Stimulated activated CD4-positive, alpha-beta T cell treated with anti-CD3 and anti-CD28 coated beads, Interleukin-12 subunit alpha, Interleukin-12 subunit beta, amount 100 ng/mL, for 24 hours (primary cell): ENCODE measurements at places on chromosomes 4 and X.
A peak's percentile ranks its signal among the peaks of the same experiment; 100 is the strongest.

GRCh38 chrX:103726477-103726876, 15.8 kb downstream of the TMEM31 start:
- no peak for DNase-seq

DNA sequence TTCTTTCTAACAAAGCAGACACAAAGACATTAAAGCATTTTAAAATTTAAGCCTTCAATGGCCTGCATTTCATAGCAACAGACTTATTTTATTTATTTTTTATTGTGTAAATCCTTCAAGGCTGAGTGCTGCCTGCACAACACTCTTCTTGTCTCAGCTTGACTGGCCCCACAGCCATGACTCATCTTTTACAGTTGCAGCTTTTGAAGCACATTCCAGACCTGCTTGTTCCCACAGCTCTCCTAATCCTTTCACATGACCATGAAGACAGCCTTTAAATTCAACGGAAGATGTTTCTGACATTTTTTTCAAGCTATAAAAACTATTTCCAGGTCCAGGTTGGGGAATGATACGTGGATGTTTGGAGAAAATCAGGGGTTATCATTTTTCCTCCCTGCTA, 276.9 kb upstream of the TACR3 start:
- no peak for DNase-seq

- DNase-seq = no peak
Measured at GRCh38 chr4:35818520-35818919, 425.8 kb downstream of the ARAP2 start.

DNA sequence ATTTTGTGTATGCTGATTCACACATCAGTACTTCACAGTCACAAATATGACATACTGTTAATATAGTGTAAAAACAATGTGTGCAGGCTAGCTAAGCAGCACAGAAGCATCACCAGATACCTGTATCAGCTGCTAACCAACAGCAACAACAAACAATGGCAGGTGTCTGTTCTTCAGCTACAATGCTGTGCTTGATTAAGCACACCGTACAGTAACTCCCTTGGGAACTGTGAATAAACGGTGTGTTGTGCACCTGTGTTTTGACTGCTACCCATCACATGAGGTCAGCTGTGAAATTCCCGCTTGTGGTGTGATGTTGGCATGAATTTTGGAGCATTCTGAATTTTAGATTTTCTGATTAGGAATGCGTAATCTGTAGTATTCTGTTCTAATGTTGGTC, 379.7 kb upstream of the FAT1 start:
- DNase-seq = no peak

DNA sequence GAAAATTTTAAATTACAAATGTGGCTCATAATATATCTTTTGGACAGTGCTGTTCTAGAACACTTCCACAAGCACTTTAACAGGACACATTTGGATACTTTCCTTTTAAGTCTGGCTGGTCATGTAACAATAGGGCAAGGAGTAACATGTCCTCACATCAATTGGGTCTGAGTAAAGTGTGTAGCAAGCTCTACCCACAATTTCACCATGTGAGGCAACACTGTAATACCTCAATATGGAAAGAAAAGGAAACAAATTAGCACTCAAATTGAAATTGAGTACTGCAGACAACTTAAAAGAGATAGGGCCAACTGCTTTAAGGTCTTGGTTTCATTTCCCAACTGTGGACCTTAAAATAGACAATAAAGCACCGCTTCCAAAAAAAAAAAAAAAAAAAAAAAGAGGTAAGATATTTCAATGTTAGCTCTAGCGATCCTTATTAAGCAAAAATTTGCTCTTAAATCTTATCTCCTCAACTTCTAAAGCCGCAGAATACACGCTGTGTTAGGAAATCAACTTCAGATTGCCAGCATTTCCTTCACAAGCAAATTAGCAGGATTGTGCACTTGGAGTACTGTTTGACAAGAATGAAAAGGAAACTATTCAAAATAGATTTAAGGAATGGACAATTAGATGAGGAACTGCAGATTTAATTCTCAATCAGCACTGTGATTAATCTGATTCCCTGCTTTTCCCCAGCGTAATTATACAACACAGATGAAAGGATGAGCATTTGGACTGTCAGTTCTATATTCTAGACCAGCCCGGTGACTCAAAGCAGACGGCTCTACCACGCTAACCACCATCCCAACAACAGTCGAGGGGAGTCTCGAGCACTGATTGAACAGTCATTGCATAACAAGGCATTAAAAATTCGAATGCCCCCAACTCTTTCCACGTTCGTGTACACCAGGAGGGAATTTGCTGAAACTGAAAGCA, 1.6 kb downstream of the CASK start:
- no peak for DNase-seq

DNA sequence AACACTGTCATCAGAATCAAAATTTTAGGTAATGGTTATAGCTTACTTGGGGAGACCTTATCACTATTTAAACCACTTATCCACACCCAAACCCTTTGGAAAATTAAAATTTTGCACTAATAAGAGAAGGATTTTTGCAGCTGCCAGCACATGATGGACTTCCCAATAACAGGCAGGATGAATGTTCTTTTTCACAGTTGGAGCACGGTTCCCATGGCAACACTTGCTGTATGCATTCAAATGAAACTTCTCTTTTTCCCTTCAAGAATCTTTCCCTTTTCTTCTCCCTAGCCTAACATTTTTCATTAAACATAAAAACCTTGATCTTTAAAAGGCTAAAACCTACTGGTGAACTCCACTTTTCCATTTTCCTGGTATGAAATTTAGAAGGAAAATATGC, 768.2 kb downstream of the KCTD8 start:
- no peak for DNase-seq

DNA sequence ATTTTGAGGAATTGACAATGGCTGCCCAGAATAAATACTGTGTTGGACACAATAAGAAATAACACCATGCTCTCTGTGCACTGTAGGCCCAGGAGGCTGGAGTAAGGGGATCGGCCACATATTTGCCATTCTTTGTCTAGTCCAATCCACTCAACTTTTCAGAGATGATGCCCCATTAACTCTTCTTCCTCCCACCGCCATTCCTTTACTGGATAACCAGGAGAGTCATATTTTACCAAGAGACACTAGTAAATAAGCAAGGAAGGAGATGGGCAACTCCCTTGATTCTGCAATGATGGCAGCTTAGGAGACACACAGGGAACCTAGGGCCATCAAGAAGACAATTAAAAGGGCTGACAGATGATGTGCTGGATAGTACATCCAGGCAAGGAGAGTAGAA, 87.9 kb upstream of the GPC3 start:
- no peak for DNase-seq

- DNase-seq = no peak
Measured at GRCh38 chr4:3227878-3228675, 20.9 kb upstream of the MSANTD1 start.

DNA sequence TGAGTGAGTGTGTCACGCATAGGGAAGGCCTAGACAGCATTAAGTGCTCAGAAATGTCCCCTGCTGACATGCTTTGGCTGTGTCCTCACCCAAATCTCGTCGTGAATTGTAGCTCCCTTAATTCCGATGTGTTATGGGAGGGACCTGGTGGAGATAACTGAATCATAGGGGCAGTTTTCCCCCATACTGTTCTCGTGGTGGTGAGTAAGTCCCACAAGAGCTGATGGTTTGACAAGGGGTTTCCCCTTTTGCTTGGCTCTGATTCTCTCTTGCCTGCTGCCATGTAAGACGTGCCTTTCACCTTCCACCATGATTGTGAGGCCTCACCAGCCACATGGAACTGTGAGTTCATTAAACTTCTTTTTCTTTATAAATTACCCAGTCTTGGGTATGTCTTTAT, 78.0 kb downstream of the NSUN7 start:
- no peak for DNase-seq

DNA sequence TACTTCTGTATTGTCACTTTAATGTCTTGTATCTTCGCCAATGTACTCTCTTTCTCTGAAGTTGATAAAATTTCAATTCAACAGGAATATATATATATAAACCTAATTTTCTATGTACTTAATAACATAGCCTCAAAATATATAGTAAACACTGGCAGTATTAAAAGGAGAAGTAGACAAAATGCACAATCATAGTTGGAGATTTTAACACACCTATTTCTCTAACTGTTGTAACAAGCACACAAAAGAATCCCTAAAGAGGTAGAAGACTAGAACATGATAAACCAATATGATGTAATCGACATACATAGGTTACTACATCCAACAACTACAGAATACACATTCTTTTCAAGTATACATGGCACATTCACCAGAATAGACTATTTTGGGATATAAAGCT, 65.5 kb downstream of the ZNF81 start:
- DNase-seq = no peak

GRCh38 chrX:40607381-40607780, 15.8 kb upstream of the MPC1L start:
- no peak for DNase-seq

- DNase-seq = peak; percentile 24
Measured at GRCh38 chrX:121308276-121308805, 260.9 kb downstream of the GLUD2 start.

GRCh38 chr4:996030-996996, 3.1 kb upstream of the SLC26A1 start:
- DNase-seq = no peak

- DNase-seq = no peak
Measured at GRCh38 chr4:154529728-154530519, 20.3 kb downstream of the PLRG1 start.

DNA sequence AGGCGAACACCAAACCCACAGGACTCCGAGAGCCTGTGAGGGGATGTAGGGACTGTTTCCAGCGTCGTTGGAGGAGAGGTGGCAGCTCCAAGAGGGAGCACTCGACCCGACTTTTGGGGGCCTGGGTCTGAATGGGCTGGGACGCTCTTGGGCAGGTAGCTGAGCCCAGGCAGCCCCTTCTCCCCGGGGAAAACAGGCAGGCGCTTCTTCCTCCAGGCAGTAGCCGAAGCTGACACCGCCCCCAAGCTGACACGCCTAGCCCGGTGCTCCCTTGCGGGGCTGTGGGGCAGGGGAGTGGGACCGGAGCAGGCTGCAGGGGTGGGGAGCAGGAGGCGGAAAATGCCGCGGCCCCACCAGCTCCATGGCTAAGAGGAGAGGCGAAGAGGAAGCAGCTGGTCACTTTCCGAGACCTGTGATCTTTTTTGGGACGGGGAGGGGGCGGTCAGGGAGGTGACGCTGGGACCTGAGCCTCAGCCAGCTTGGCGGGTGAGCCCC, 4.2 kb downstream of the NKX1-1 start:
- DNase-seq = no peak

- no peak for DNase-seq
Measured at GRCh38 chr4:159070742-159071141, 32.1 kb upstream of the RAPGEF2 start.

DNA sequence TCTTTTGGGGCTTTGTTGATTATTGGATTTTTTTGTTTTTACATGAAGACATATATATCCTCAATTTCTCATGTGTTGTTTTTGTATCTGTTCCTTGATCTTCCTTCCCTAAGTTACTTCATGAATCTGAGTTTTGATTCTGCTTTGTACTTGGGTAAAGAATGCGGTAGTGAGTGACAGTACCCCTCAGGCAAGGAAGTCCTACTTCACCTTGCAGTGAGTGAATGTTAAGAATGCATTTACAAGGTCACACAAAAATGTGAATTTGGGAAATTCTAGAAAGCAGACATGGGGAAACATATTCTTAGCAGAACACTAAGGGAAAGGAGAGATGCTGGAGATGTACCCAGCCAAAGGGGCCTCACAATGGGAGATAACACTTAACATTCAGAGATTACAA, 373.1 kb upstream of the LCORL start:
- no peak for DNase-seq

GRCh38 chr4:56757821-56758411, 63.6 kb downstream of the SPINK2 start:
- peak; percentile 59 for DNase-seq

- DNase-seq = no peak
Measured at GRCh38 chr4:80126435-80126834, 53.4 kb upstream of the ANTXR2 start.

GRCh38 chrX:39336671-39337311, 535.5 kb downstream of the MID1IP1 start:
- DNase-seq = no peak

GRCh38 chr4:11446155-11446811, 17.6 kb upstream of the HS3ST1 start:
- no peak for DNase-seq

GRCh38 chrX:56788717-56789122, 59.7 kb downstream of the NBDY start:
- DNase-seq = no peak

DNA sequence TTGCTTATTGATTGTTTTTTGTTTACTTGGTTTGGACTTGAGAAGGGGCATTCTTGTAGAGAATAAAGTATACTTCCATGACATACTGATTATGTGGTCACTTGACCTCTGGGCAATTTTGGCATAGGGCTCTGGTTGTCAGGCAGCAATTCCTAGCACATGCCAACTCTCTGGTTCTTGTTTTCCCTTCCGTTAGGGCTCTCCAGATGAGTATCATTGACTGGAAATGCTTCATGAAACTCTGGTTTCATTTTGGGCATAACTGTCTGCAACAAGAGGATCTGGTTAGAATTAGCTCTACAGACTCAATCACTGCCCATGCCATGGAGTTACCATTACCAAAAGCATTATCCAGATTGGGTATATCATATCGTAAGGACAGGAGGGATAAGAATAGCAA, 1057.9 kb downstream of the FAT4 start:
- no peak for DNase-seq

DNA sequence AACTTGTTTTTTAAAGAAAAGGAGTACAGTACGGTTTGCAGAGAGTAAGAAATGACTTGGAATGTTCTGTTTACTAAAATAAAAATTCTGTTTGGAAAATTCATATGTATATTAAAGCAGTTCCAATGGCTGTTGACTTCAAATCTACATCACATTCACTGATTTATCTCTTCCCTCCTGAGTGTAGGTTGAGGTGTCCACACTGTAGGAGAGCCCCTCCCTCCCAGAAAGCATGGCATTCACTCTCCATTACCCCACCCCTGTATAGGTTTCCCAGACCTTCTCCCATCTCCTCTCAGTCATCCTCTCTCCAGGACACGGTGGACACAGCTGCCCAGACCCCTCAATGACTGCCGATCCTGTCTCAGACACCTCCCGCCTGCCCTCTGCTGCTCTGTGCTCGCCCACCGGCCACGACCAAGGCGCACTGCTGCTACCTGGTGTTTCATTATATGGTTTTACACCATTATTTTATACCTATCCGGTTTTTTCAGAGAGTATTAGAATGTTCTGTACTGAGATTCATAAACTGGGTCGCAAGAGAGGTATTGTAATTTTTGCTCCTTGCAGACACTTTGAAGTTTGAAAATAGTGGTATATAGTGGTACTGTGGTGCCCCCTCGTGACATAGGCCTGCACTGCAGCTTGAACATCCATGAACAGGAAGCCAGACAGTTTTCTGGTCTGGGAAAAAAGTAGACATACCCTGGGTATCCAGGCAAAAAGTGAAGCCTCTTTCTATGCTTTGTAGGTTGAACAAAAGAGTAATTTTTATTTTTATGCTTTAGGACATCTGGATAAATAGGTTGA, 38.8 kb upstream of the BEX4 start:
- DNase-seq = peak; percentile 52

DNA sequence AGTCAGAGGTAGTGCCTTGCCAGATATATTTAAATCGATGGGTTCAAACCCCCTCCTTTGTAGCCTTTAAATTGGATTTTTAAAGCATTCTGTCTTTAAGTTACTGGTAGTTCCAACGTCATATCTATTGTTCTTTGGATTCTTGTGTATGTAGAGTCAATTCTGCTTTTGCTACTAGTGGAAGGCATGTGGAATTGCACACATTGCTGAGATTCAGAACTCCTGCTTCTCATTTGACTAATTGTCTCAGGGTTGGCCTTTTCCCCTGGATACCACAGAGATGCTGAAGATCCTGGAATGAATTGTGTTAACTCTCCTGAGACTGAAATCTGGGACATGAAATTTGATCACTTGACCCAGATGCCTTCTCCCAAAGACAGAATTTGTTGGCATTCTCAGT, 328.3 kb upstream of the RPS6KA3 start:
- no peak for DNase-seq

GRCh38 chrX:40471965-40472648, 108.7 kb upstream of the ATP6AP2 start:
- no peak for DNase-seq
